DMS79 (cell line): ENCODE measurements at places on chromosomes 4 and X.

DNA sequence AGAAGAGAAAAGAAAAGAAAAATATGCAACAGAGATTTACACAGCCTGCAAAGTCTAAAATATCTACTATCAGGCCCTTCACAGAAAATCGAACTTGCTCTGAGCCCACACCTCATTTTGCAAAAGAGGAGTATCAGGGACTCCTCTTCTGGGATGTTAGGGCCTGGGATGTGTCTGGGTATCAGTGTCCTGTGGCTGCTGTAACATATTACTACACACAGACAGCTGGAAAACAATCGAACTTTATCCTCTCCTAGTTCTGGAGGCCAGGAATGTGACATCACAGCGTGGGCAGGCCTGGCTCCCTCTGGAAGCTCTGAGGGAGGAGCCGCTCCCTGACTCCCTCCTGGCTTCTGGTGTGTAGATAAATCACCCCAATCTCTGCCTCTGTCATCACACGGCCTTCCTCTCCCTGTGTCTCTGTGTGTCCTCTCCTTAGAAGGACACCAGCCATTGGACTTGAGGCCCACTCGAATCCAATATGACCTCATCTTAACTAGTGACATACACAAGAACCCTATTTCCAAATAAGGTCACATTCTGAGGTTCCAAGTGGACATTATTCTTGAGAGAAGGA, 52.9 kb downstream of the PPP2R2C start:
- no peak for DNase-seq

DNA sequence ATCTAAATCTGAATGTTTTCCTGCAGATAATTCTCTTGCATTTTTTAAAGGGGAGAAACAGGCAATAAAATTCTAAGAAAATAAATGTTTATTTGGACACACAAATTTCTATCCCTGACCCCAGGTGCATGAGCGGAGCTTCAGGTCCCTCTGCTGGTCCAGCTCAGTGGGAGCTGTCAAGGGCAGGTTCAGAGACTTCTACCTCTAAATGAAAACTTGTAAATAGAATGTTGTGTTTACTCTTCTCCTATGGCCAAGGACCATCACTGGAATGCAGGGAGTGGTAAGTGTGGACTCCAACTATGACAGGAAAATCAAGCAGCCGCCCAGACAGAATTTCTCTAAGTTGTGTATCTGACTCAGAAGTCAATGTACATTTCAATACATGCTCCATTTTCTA, 148.6 kb upstream of the TTC29 start:
- DNase-seq: no peak

GRCh38 chr4:176631611-176632010, 161.1 kb downstream of the VEGFC start:
- no peak for DNase-seq

DNA sequence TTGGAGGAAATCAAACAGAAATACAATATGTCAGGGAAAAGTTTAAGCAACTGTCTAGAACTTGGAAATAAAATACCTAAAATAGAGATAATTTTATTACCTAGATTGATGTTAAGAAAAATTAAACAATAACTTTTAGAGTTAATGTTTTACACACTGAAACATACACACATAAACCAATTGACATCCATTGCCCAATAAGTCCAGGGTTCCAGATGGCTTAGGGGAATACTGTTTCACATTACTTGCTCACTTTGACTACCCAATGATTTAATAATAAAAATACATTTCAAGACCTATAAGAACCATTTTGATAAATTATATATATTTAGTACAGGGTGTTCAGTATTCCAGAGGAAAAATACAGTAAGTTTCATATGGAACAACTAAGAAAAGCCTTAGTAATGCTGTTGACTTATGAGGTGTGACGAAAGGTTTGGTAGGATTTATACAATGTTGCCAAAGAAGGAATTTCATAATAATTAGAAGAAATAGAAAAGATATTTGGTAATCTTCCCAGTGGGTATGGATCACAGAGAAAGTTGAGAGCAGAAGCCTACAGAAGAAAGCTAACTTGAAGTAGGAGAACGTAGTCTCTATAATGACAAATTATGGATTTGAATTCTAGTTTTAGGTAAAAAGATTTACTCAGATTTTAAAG, 23.0 kb upstream of the UGT2B4 start:
- no peak for DNase-seq

DNA sequence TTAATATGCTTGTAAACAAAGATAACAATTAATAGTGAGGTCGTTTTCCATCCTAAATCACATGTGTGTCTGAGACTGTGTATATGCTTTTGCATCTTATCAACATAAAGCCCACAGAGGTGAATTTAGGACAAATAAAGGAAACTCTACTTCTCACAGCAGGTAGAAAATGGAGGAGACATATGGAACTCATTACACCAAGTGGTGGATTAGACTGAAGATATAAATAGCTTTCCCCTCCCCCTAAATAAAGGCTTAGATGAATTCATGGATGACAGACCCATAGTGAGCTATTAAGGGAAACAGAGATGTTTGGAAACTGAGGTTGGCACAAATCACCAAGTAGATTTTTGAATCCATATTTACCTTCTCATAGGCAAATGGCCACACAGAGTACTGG, 79.7 kb downstream of the GRIA3 start:
- DNase-seq: no peak

GRCh38 chr4:100963627-100964026, 383.7 kb downstream of the PPP3CA start:
- no peak for DNase-seq

GRCh38 chrX:111191598-111191997, 78.7 kb downstream of the CAPN6 start:
- DNase-seq: no peak

GRCh38 chr4:67087897-67088296, 457.4 kb downstream of the CENPC start:
- no peak for DNase-seq

GRCh38 chr4:88143504-88143903, 14.9 kb downstream of the ABCG2 start:
- no peak for DNase-seq
